ENCODE measurements at places on chromosomes 3 and 15. TPM values are rescaled to one million over a fixed set of nuclear protein-coding genes. Genes with fewer than 3 reads are reported as not detected.

The MESP2 gene
- polyA plus RNA-seq: 0.43 TPM

GRCh38 chr3:129315223-129315997 is 36.7 kb downstream of the HMCES start:
- peak; percentile 44 for DNase-seq

DNA sequence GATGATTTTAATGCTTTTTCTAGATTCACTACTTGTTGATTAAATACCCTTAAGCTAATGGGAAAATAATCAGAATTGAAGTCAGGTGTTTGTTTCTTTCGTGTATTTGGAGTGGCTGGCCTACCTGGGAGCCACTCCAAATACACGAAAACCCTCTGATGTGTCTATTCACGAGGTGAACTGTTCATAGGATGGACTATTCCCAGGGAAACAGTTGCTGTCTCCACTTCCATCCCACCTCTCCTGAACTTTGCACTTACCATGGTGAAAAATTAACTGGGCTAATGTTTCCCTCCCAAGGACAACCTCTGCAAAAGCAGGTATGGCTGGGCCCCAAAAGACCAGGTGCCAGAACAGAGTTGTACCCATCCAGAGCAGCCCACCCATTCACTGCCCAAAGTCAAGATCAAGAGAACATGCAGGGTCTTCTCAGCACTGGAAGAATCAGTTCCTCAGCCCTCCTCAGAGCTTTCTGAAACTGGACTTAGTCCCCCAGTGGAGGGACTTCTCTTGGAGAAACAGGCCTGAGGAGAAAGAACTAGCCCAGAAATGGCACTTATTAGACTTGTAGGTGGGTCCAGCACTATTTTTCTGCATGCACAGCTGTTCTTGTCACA is 2.9 kb upstream of the SMAD3 start:
- no peak for DNase-seq

DNA sequence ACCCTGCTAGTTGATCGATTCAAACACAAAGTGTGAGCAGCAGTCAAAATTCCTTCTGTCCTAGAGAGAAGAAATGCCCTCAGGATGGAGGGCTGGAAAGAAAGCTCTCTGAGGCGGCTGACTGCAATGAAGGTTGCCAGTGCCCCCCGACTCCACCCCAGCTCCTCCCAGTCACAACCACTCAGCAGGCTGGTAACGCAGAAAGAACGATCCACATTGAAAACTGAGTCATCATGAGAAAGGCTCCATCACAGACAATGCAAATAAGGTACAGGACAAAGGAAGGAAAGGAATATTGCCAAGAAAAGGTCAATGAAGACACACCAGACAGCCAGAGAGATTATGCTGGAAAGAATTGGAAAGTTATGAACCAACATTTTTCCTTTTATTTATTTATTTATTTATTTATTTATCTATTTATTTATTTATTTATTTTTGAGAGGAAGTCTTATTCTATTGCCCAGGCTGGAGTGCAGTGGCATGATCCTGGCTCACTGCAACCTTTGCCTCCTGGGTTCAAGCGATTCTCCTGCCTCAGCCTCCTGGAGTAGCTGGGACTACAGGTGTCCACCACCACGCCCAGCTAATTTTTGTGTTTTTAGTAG is 17.4 kb upstream of the VGLL4 start:
- DNase-seq: no peak

DNA sequence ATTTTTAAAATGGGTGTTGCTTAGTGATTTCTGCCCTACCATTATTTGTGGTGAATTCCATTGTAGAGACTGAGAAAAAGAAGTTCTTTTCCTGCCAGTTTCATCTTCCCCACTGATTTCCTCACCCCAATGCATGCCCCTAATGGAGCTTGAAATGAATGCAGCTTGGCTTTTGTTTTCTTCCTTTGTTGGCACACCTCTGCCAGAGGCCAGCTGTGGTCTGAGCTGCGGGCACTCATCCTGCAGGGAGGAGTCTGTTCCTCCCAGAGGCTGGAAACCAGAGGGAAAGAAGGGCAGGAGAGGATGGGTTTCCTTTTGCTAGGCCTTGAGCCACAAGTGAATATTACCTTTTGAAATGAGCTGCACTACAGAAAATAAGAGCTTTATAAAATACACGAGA is 9.3 kb upstream of the ST8SIA2 start:
- DNase-seq: no peak

- no peak for DNase-seq
These were observed 21.7 kb downstream of the KIF7 start for GRCh38 chr15:89633585-89633984.

DNA sequence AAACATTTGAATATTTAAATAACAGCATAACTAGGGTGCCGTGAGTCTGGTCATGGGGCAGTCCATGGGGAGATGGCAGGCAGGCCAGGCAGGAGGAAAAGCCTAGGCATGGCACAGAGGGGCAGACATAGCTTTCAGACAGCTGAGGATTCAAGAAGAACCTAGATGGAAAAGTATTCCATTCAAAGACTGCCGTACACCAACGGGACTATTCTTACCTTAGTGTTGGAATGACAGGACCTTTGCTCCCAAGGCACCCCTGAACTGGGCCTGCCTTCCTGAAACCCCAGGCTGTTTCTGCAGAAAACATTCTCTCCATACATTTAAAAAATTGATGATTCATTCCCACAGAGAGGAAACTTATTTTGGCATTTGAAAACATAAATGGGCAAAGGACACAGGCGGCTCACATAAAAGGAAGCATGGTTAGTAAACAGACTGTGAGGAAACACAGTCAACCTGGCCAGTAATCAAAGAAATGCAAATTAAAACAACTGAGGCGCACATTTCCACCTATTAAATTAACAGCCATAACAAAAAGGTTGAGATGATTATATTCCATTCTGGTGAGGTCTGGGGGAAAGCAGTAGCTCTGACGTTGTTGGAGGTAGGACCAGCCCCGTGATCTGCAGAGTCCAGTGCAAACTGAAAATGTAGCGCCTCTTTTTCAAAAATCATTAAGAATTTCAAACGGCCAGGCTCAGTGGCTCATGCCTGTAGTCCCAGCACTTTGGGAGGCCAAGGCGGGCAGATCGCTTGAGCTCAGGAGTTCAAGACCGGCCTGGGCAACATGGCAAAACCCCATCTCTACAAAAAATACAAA is 71.3 kb upstream of the SMAD3 start:
- DNase-seq: no peak

- DNase-seq: no peak
These were observed 34.6 kb downstream of the PDCD10 start for GRCh38 chr3:167700046-167700445.

- peak; percentile 38 for DNase-seq
These were observed 3.1 kb downstream of the AGBL1 start for GRCh38 chr15:86082619-86083380.

GRCh38 chr3:14231145-14231990 is 52.8 kb downstream of the LSM3 start:
- DNase-seq: no peak

- no peak for DNase-seq
These were observed 79.0 kb downstream of the NAALADL2 start for GRCh38 chr3:174938102-174938501.

The ABCF3 gene
- polyA plus RNA-seq: 43.4 TPM

DNA sequence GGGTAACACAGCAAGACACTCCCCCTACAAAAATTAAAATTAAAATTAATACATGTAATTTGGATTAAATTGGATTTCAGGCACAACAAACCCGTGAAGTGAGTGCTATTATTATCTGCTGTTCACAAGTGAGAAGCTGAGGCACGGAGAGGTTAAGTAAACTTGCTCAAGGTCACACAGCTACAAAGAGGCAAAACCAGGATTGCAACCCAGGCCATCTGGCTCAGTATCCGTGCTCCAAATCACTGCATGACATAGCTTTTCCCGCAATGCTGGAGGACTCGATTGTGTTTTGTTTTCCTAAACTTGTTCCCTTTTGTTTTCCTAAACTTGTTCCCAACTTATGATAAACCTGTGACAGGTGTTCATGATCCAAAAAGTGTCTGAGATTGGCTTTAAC is 19.9 kb upstream of the C15orf39 start:
- DNase-seq: peak; percentile 15

DNA sequence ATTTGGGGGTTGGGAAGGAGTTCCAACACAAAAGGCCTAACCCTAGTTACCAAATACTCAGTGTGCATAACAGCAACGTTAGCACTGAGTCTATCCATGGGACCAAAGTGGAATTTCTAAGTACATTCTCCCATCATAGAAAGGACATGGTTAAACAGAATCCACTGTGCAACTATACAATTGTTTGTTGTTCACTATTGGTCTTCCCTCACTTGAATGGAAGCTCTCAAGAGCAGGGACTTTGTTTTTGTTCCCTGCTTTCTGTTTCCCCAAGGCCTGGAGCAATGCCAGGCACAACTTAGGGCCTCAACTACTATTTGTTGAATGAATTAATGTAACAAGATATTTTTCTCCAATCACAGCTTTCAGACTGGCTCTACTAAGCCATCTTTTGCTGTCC is 25.6 kb downstream of the COL8A1 start:
- DNase-seq: no peak

DNA sequence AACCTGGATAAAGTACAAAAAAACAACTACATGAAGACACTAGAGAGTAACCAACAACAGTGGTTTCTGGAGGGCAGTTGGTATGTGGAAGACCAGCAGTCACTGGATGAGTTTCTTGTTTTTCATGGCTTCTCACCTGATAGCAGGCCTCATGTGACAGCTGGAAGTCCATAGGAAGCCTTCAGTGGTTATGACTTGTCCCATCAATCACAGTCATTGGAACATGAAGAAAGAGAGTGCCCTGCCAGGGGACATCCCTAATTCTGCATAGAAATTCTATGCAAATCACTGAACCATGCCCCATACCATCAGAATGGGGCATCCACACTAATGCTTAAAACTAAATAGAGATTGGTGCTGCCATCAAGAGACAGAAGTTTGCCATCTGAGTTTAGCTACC is 81.6 kb downstream of the AKAP13 start:
- DNase-seq: no peak

The CACNA1D gene
- 0.61 TPM for polyA plus RNA-seq

- DNase-seq: peak; percentile 6
These were observed 10.4 kb upstream of the KCNAB1 start for GRCh38 chr3:156109989-156110388.

The EAF2 gene
- polyA plus RNA-seq: 5.3 TPM

DNA sequence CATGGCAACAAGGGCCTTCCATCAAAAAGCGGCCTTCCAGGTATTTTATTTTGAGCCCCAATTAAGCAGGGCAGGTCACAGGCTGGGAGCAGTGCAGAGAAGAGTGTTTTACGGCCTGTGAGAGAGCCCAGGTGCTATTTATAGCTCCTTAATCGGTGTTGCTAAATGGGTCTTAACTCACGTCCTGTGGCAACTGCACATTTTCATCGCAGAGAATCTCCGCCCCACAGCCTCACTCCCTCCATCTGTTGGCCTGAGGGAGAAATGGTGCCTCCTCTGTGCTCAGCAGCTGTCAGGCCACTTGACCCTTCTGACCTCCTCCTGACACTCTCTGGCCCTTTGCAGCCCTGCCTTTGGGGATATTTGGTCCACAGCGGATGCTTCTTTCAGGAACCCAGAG is 58.6 kb downstream of the SPSB4 start:
- DNase-seq: no peak

DNA sequence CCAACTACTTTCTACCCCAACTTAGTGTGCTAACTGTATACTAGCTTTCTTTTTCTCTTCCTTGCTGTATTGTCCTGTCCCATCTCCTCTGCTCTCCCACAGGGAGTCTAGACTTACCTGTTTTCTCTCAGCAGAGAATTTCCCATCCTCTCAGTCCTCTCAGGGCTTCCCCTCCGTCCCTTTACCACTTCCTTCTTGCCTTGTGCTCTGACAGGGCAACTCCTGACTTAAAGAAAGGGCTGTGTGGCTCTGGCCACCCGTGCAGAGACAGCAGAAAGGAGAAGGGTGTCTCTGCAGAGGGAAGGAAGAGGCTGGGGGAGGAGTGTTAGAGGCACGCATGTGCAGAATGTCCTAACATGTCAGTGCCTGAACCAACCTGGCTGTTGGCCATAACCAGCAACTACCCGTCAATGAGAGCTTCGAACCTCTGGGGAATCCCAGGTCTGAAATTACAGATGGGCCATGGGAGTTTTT is at the start of gene GCSAM:
Gene GCSAM (minus strand): TSS at position 274 of the 474 bp plus-strand sequence. CDS start 128 bp downstream, at position 146.
- DNase-seq: no peak

GRCh38 chr3:172186607-172187006 is 147.2 kb downstream of the FNDC3B start:
- DNase-seq: no peak

The GPR27 gene
- 3.1 TPM for polyA plus RNA-seq

GRCh38 chr3:123031051-123031450 is 3.5 kb upstream of the SEMA5B start:
- no peak for DNase-seq

- peak; percentile 52 for DNase-seq
These were observed 2.2 kb downstream of the AADAC start for GRCh38 chr3:151816091-151816604.

The CKMT1A gene
- 18.7 TPM for polyA plus RNA-seq

DNA sequence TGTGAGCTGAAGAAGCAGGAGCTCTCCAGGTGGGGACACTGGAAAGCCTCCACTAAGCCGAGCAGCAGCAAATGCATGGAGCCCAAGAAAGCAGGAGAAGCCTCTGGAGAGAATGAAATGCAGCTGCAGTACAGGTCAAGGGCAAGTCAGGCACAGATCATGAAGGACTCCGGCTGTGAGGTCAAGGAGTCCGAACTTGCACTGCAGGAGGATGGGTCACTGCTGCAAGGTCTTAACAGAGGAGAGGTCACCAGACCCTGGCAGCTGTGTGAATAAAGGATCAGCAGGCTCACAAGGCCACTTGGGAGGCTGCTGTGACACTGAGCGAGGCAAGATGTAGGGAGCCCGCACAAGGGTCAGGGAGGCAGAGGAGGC is 24.7 kb upstream of the SLC41A3 start:
- no peak for DNase-seq

DNA sequence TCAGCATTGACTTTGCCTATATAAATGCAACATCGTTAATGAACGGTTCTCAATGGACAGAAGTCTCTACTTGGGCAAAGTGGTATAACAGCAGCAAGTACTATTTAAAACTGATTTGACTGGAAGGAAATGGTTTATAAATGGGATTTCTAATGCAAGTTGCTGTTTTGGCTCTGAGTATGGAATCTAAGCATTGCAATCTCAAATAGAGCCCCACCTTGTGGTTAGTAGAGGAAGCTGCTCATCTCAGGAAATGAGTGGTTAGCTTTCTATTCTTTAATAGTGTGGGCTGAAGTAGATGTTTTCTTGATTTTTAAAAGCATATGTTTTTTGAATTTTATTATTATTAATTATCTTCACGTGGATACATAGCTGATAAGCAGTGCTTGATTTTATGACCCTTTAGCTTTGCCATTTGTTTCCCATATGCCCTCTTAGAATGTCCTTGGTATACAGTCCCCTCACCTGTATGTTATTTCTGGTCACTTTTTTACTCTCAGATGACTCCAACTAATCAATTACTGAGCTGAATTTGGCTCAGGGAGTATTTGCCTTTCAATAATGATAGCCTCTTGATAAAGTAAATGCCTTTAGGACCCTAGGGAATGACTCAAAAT is 67.1 kb downstream of the OXSM start:
- peak; percentile 41 for DNase-seq

The PAK6 gene
- 7.7 TPM for polyA plus RNA-seq

GRCh38 chr3:196087906-196088305 is 6.0 kb upstream of the TFRC start:
- DNase-seq: no peak

The ROPN1 gene
- not detected for polyA plus RNA-seq

The TBC1D2B gene
- polyA plus RNA-seq: 11.7 TPM
